ENCODE measurements at places on chromosomes 12 and 14.

GRCh38 chr12:4108803-4109345, 164.7 kb upstream of the CCND2 start:
- DNase-seq, result no peak

DNA sequence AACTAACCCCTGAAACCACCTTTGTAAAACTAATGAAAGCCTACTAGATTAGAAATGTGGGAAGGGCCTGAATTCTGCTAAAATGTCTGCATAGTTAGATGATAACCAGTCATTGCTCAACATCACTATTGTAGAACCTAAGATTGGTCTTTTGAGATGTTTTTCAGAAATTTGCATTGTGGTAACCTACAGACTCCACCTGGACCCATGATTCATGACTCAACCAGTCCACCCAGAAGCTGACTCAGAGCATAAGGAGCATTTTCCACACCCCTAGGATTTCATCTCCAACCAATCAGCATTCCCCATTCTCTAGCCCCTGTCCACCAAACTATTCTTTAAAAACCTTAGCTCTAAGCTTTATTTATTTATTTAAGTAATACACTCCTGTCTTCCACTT, 30.4 kb upstream of the CHGA start:
- DNase-seq, result no peak

DNA sequence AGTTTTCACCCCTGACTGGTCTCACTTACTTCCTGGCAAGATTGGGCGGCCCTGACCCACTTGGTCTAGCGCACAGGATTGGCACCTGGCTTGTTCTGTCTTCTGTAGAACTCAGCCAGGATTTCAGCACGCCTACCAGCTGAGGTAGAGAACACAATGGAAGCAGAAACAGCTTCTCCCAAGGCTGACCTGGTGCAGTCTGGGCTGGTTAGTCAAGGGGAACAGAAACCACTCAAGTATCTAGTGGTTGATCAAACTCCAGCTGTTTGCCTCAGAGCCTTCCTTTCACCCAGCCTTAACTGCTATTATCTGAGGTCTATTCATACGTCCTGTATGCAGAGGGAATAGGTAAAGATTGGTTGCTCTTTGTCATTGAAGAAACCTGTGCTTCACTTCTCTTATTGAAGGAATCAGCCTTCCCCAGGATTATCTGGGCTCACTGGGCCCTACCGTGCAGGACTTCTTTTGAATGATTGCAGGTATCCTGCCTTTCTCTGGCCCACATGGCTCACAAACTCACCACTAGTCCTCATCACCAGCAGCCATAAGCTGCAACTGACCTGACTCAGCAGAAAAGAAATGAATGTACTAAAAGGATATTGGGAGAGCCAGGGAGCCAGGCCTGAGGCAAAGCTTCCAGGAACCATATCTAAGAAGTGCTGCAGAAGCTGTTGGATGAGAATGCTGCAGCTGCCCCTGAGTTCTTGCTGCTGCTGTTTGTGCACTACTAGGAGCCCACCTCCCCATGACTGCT, 2.5 kb upstream of the PLEKHD1 start:
- DNase-seq, result no peak

DNA sequence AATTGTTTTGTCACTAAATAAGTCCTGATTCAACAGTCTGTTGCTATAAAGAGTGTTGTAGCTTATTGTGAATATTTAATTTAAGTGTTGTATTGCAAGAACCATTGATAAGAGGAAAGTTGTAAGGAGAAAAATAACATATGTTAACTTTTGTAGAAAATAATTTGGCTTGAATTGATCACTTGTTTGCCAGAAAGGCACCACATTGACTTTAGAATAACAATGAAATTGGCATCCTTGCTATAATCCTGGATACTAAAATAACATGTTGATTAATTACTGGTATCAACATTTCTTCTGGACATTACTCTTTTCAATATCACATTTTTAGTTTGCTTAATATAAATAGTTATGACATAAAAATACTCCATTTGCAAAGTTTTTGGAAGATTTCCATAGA, 159.0 kb downstream of the MGAT4C start:
- no peak for DNase-seq

- DNase-seq, result no peak
These were observed 110.3 kb downstream of the DICER1 start for GRCh38 chr14:95046711-95047681.

- DNase-seq, result no peak
These were observed 30.3 kb downstream of the YEATS4 start for GRCh38 chr12:69389831-69390230.

DNA sequence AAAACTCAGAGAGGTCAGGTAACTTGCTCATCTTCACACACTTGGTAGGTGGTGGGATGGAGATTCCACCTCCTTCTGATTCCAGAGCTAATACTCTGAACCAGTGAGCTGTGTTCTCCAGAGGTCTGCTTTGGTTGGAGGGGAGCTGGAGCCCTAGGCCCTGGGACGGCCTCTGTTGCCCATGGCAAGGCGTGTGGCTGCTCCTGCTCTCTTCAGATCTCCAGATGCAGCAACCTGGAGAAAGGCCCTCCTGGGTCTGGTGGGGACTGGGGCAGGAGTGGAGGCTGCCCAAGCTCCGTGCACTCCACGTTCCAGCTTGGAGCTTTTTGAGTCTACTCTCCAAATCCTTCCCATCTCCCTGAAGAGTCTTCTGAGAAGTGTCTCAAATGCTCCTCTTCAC, 10.7 kb downstream of the CCND2 start:
- DNase-seq, result no peak

GRCh38 chr14:69460093-69460701, 24.3 kb upstream of the PLEKHD1 start:
- DNase-seq, result peak; percentile 94

DNA sequence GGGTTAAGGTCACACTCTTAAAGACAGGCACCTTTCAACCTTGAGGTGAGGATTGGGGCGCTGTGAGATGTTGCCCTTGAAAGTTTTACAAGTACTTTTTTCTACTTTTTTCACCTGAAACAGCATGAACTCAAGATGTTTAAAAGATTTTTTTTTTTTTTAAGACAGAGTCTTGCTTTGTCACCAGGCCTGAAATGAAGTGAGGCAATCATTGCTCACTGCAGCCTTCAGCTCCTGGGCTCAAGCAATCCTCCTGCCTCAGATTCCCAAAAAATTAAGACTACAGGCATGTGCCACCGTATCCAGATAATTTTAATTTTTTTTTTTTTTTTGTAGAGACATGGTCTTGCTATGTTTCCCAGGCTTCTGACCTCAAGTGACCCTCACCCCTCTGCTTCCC, 243.9 kb downstream of the DIO2 start:
- no peak for DNase-seq

DNA sequence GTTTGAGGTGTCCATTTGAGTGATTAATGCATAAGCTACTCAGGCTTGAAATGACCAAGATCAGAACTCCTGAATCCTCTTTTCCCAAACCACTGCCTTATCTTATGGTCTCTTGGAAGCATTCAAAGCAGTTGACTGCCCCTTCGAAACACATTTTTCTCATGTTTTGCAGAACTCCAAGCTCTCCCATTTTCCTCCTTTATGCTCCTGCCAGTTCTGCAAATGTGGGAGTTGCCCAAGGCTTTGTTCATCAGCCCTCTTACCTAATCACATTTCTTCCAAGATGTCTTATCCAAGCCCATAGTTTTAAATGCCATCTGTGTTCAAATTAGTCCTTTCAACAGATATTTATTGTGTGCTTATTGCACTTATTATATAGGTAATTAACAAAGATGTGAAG, 1.8 kb upstream of the DNAAF2 start:
- DNase-seq, result no peak

DNA sequence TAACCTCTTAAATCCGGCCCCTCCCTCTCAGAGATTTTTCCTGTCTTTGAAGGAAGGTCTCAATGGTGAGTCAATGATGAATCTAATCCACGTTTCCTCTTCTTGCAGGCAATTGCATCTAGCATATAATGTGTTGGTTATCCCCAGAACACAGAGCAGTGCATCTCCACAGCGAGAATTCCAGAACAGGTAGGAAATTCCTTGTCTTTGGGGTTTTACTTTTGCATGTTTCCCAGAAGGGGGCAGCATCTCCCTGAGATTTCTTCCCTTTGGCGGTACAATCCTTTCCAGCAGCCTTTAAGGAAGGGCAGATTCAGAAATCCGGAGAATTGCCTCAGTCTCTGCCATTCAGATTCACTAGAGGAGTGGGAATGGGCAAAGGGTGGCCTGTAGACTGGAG, 128.0 kb downstream of the KCNA5 start:
- DNase-seq, result peak; percentile 35

GRCh38 chr12:106582641-106583230, at the start of gene RFX4:
RFX4 (plus strand) TSS chr12:106583004; CDS start chr12:106583321, 317 bp downstream.
- DNase-seq, result no peak

- no peak for DNase-seq
These were observed 143.5 kb downstream of the PAX9 start for GRCh38 chr14:36805131-36805559.

GRCh38 chr14:81187832-81188522, 32.8 kb downstream of the GTF2A1 start:
- no peak for DNase-seq

DNA sequence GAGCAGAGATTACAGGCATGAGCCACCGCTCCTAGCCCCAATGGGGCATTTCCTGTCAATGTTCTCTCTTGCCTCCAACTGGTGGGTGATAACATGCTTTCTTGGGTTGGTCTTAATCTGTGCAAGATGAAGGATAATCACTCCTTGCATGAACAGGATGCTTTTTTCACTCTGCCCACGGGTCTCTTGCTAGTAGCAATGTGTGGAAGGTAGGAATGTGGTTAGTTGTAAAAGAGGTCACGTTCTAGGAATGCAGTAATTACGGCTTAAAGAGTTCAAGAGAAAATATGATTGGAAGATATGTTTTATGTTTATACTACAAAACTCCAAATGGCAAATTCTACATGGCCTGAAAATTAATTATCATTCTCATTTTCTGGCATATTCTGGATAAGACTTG, 10.5 kb downstream of the RNASE10 start:
- no peak for DNase-seq

DNA sequence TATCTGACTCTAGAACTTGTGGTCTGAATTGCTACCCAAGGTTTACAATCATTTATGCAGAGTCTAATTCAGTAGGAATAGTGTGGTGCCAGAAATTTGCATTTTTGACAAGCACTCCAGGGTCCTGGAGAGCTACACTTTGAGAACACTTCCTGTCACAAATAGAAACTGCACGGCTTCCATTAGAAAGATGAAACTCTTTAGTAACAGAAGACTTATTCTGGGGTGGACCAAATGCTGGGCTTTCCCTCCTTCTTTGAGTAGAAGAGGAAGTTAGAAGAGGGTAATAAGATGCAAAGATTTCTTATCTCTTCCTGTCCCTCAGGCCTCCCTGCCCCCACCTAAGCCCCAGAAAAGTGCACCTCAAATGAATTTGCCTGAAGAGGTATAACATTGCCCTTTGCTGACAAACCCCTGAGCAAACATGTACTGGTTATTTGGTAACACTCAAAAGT, 28.4 kb downstream of the DGLUCY start:
- DNase-seq, result no peak

- no peak for DNase-seq
These were observed 56.4 kb downstream of the TMCC3 start for GRCh38 chr12:94593822-94594442.

GRCh38 chr12:4265280-4265679, 8.3 kb upstream of the CCND2 start:
- DNase-seq, result no peak

DNA sequence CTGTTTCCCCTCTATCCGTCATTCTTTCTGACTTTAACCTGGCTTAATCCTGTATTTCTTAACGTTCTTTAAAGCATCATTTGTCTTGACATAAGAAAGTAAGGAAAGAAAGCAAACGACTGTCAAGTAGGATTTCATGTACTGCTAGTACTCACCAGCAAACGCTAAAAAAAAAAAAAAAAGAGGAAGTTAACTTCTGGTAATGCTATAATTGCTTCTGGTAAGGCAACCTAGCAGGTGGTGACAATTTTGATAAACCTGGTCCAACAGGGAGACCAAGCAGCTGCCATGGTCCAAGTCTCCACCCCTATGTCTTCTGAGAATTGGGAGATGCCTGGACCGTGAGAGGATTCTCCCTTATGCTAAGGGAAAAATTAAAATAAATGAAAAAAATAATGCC, 306.6 kb downstream of the DAD1 start:
- no peak for DNase-seq

DNA sequence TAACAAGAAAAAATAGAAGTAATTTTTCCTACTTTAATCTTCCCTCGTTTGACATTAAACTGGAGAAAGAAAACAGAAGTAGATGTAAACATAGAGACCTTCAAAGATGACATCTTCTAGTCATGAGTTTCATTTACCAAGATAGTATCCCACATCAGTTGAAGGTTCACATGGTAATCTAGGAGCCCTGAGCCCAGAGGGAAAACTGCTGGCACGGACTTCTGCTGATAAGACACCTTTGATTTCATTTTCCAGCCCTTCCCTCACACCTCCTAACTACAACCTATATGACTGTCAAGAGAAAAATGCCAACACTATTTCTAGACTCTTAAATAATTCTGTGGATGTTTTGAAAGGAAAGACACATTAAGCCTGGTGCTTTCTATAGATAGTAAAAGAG, 46.0 kb upstream of the CCDC175 start:
- no peak for DNase-seq

- no peak for DNase-seq
These were observed 1025.9 kb upstream of the NOVA1 start for GRCh38 chr14:27623782-27624181.

- DNase-seq, result no peak
These were observed 99.9 kb downstream of the ST8SIA1 start for GRCh38 chr12:22234561-22234960.

- no peak for DNase-seq
These were observed 13.7 kb upstream of the REP15 start for GRCh38 chr12:27682534-27682933.

GRCh38 chr14:105240811-105241576, 7.3 kb upstream of the BTBD6 start:
- DNase-seq, result no peak

- DNase-seq, result no peak
These were observed 187.0 kb downstream of the ETV6 start for GRCh38 chr12:11836282-11837151.

- DNase-seq, result no peak
These were observed 91.1 kb upstream of the SLC38A4 start for GRCh38 chr12:46916796-46917419.

GRCh38 chr12:14896521-14897169, 11.0 kb upstream of the MGP start:
- no peak for DNase-seq

GRCh38 chr12:122366685-122367475, 55.6 kb downstream of the CLIP1 start:
- peak; percentile 93 for DNase-seq

GRCh38 chr12:84375449-84376170, 537.0 kb downstream of the SLC6A15 start:
- DNase-seq, result peak; percentile 2
